ENCODE measurements at places on chromosomes 16 and 17.

DNA sequence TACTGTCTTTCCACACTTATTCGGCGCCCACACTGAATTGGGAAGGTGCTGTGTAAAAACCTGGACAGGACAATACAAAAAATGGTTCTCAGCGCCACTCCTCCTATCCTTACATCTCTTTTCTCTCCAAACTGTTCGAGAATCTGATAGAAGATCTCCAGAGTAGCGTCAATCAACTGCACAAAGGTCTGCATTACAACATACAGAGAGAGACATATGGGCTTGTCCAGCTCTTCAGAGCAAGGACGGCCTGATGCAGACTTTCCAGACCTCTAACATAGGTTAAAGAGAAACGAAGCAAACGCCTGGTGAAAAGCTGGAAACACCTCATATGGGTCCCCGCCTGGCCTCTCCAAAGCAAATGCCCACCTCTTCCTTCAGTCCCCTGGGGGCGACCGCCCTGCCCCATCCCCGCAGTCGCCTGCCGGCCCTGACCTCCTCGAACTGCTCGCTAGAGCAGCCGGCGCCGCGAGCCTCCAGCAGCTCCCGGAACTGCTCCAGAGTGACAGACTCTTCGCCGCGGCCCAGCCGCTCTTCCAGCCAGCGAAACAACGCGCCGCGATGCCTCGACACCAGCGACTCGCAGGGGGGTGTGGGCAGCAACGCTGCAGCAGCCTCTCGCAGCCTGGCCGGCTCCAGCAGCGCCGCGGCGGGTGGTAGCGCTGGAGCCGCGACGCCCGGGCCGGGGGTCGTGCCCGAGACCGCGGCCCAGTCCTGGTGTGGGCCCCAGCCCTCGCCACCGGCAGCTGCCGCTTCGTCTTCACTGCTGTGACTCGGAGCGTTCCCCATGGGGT lies 526 bp downstream of the ZZEF1 start:
- DNase-seq = peak; percentile 89

DNA sequence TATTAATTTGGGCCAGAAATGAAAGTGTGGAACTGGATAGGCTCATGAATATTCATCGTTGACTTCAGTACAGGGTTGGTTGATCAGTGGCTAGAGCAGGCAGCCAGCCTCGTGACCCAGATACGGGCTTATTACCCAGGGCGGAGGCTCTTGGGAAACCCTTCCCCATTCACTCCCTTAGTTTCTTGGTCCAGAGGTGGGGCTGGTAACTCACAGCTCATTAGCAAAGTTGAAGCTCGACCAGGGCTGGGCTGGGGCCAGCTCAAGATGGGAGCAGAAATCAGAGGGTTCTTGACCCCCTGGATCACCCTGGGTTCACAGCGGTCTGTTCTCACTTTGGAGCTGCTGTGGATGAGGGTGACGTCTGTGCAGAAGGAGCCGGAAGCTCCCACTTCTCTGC lies 44.6 kb upstream of the GSE1 start:
- no peak for DNase-seq

GRCh38 chr17:66306446-66306845 lies 4.0 kb downstream of the PRKCA start:
- no peak for DNase-seq

DNA sequence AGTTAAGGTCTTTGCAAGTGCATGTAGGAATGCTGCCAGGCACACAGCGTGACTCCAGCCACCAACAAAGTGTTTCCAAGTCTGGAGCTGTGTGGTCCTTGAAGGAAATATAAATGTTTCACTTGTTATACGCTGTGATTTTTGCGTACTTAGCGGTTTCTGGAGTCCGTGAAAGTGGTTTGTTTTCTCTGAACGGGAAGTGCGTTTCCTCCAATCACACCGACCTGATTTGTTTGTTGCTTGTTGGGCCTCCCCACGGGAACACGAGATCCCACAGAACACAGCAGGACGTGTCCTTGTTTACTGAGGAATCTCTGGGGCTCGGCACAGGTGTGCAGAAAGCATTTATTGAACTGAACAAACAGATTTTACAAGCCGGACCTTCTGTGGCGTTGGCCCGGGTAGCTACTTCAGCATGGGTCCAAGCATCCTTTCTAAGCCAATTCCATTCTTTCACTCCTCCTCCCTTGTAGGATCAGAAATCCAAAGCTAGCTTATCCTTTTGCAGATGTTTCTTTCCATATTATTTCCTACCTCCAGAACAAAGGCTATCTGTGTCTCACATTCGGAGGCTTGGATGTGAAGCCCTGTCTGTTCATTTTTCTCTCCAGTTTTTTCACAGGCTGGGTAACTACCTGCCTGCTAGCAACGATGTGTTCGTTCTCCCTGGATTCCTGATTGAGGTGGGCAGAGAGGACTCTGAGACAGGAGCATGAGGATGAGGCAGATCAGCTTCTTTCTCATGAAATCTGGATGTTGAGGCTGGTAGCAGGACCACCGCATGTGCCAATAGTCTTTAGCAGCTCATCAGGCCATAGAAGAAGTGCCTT lies 44.6 kb downstream of the ABAT start:
- no peak for DNase-seq

GRCh38 chr17:44331249-44331760 lies 6.7 kb upstream of the SLC25A39 start:
- DNase-seq = no peak

GRCh38 chr16:87368029-87368770 lies 15.4 kb downstream of the FBXO31 start:
- no peak for DNase-seq

GRCh38 chr17:49588312-49588711 lies 12.6 kb downstream of the NXPH3 start:
- DNase-seq = no peak

- DNase-seq = no peak
Measured at GRCh38 chr17:72677714-72678390, 414.6 kb downstream of the SLC39A11 start.

GRCh38 chr16:29663016-29663806 lies at the start of gene SPN:
Gene SPN (plus strand): TSS chr16:29663247. CDS start chr16:29663729, 482 bp downstream.
- peak; percentile 28 for DNase-seq

DNA sequence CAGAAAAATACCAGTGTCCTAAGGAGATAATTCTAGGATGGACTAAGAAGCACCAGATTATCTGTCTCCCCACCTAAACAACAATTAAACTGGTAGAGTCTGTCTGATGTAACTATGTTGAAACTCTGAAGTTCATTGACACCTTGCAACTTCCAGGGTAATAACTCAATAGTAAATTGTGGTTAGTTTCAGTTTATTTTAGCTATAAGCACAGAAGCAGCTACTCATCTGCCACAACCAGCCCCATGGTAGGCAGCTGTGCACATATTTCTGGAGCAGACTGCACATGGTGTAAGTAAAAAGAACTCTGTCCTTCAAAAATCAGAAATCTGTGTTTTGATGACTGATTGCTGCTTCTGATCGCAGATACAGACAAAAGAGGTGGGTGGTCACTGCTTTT lies 852.1 kb downstream of the CDH11 start:
- DNase-seq = no peak

Measured in upper lobe of left lung (tissue), 6 donors.